Aorta (tissue), 5 donors: ENCODE measurements at places on chromosomes 1 and 21. TPM values are rescaled to one million over a fixed set of nuclear protein-coding genes. Genes with fewer than 3 reads are reported as not detected.

DNA sequence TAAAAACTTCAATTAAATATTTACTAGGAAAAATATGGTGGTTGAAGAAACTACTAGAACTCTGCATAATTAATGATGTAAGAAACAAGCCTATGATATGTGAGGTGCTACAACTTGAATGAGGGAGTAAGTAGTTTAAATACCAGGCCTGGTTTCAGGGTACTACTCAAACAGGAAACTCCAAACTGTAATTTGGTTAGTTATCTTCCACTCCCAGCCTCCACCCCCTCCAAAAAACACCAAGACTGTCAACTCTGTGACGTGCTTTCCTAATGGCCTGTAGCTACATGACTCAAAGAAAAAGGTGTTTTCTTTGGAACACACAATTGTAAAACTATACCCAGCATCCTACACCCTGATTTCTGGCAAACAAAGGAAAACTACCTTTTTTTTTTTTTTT is 55.9 kb upstream of the RCC1 start:
- H3K4me3 ChIP-seq: no peak overlapping the region
- no peak overlapping the region for H3K27ac ChIP-seq
- peaks cover 2% of the 10 kb centered on the region for H3K4me1 ChIP-seq
- DNase-seq: no peak
- H3K36me3 ChIP-seq: no peaks in the 10 kb centered on the region
- no peaks in the 10 kb centered on the region for H3K27me3 ChIP-seq

The ICOSLG gene
- total RNA-seq: 3.9 TPM

GRCh38 chr1:212858461-212859265 is 588 bp downstream of the FLVCR1 start:
- H3K4me1 ChIP-seq: no peaks in the 10 kb centered on the region
- H3K36me3 ChIP-seq: no peaks in the 10 kb centered on the region
- H3K4me3 ChIP-seq: peak overlapping the region; percentile 70
- peak; percentile 75 for DNase-seq
- H3K27ac ChIP-seq: no peak overlapping the region

DNA sequence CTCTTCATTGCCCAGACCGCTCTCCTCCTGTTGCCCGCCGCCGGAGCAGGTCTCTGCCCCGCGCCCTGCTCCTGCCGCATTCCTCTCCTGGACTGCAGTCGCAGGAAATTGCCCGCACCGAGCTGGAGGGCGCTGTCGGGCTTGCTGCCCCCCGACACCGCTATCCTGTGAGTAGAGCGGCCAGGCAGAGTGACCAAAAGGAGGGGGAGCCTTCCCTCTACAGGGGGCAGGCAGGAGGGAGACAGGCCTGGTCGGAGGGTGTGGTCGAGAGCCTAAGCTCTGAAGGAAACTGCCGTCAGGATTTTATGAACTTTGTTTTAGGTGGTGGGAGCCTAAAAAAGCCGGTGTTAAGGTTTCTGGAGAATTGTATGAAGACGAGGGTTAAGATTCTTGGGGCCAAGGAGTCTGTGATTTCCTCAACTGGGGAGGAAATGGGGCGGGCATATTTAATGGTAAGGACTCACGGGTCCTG is 517 bp downstream of the LRIG2 start:
- peak; percentile 61 for DNase-seq
- no peaks in the 10 kb centered on the region for H3K36me3 ChIP-seq
- H3K4me3 ChIP-seq: peak overlapping the region; percentile 83

GRCh38 chr1:29397981-29398380 is 161.7 kb downstream of the PTPRU start:
- no peak overlapping the region for H3K27ac ChIP-seq
- DNase-seq: no peak
- no peaks in the 10 kb centered on the region for H3K4me1 ChIP-seq
- no peaks in the 10 kb centered on the region for H3K36me3 ChIP-seq
- no peak overlapping the region for H3K4me3 ChIP-seq
- no peaks in the 10 kb centered on the region for H3K27me3 ChIP-seq

- no peaks in the 10 kb centered on the region for H3K4me1 ChIP-seq
- H3K4me3 ChIP-seq: no peak overlapping the region
- no peaks in the 10 kb centered on the region for H3K36me3 ChIP-seq
- DNase-seq: no peak
Observed at GRCh38 chr21:38853421-38853919, 47.7 kb downstream of the ETS2 start.
